NCI-H226 (cell line): ENCODE measurements at places on chromosomes 11 and 22.

GRCh38 chr11:96143041-96143521 lies 199.9 kb downstream of the MAML2 start:
- no peak for DNase-seq

DNA sequence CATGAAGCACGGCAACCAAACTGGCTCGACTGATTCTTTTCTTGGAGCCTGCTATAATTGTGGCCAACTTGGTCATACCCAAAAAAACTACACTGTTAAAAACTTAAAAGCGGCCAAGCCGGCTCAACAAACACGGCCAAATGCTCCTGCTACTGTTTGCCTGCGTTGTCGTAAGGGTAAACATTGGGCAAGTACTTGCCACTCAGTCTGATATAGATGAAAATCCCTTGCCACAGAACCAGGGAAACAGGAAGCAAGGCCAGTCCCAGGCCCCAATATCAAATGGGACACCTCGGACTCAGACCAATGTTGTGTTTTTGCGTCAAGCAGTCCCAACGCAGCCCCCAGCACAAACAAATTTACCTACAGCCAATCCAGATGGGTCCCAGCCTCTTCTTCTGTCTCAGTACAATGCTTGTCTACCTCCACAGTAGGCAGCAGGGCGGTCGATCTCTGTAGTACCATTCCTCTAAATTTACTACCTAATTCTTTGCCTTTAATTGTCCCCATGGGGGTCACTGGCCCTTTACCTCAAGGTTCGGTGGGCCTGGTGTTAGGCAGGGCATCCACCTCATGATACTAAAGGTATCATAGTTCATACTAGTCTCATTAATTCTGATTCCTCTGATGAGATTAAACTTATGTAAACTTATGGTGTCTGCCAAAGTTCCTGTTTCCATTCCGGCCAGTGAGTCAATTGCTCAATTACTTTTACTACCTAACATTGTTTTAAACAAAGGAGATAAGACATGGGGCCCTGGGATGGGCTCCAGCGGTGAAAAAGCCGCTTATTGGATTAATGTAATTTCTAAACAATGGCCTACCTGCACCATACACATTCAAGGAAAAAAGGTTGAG lies 3.7 kb upstream of the COMT start:
- no peak for DNase-seq

DNA sequence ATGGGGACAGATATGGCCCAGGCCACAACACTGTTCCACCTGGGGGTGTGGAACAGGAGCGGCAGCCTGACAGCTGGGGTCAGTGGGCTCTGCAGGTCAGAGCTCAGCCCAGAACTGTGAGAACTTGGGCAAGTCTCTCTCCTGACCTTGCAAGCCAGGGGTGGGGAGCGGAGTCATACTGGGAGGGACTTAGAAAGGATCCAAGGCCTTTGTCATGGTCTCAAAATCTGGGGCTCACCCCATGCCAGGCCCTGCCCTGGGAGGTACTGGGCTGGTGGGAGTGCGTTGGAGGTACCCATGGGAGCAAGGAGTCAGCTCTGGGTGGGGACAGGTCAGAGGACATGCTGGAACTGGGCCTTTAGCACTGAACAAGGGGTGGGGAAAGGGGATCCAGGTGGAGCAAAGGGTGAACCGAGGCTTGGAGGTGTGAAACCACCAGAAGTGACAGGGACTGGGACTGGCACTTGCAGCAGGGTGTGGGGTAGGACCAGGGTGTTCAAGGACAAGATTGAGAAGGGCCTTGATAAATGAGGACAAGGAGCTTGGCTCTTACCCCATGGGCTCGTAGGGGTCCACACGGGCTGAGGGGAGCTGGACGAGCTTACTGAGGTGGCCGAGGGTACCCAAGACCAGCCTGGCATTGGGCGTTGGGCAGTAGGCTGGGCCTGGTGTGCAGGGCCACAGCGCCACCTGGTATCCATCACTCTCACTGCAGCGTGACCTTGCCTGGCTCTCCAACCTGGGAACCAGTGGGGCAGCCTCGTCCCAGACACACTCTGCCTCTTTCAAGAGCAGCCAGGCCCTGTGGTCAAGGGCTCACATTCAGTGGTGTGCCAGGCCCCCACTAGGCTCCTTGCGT lies 7.4 kb upstream of the PMM1 start:
- DNase-seq, result no peak

- DNase-seq, result peak; percentile 3
Measured at GRCh38 chr11:65444314-65445051, 21.9 kb downstream of the NEAT1 start.

- DNase-seq, result peak; percentile 93
Measured at GRCh38 chr11:3378426-3379423, at the start of gene ZNF195. ZNF195 (minus strand) TSS chr11:3379146; CDS start chr11:3379040, 106 bp downstream.
